ENCODE measurements at places on chromosomes 5 and 9.

DNA sequence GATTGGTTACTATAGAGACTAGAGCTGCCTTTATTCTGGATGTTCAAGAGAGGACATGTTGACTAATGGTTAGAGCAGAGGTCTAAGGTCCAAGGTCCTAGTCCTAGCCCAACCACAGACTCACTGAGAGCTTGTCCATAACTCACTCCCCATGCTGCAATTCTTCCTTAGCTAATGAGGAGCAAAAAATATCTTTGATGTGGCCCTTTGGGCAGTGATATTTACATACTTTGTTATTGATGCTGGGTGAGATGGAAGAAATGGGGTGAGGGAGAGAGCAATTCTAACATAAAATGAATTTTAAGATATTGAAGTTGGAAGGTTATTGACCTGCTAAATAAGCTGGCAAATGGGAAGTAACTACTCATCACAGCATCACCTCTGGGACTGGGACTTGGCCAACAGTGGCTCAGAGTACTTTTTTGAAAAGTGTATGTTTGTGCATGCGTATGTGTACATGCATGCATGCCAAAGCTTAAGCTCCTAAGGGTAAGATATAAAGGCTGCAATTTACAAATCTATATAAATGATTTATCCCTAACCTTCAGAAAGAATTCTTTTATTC lies 58.0 kb upstream of the ANKRD55 start:
- no peak for DNase-seq

- DNase-seq, result no peak
Observed at GRCh38 chr5:172985596-172985995, 2.0 kb downstream of the ATP6V0E1 start.

DNA sequence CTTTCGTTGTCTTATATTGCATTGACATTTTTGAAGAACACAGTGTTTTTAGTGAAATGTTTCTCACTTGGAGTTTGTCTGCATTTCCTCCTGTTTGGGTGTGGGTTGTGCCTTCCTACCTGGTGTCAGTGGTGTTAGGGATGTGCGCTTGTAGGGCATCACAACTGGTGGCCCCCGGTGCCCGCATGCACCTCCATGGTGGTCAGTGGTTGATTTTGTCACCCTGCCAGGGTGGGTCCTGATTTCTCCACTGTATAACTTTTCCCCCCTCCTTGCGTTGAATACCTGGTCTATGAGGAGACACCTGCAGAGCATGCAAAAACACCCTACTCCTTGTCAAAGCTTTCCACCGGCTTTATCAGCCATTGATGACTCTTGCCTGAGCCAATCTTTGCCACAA lies 132.9 kb downstream of the BARX1 start:
- DNase-seq, result no peak

- no peak for DNase-seq
Observed at GRCh38 chr5:58114324-58114723, 345.6 kb downstream of the PLK2 start.

GRCh38 chr5:17831279-17831678 lies 197.0 kb downstream of the TAF11L14 start:
- no peak for DNase-seq

DNA sequence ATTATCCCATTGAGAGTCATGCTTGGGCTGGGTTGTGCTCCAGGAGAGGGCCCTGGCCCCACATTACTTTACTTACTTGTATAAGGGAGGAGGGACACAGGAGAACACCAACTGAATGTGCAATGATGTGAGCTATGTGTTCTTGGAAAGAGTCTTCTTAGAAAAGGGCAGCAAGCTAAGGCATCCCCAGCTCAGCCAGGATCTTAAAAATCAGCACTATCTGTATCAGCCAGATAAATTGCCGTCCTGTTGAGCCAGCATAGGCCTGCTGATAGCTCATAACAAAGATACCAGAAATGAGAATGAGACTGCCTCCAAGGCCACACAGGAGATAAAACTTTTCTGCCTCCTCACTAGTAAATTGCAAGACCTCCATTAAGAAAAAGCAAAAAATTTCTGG lies 357.5 kb downstream of the CAAP1 start:
- no peak for DNase-seq

- no peak for DNase-seq
Observed at GRCh38 chr5:94485067-94485466, 133.3 kb downstream of the KIAA0825 start.

- no peak for DNase-seq
Observed at GRCh38 chr5:155025895-155026294, 12.3 kb downstream of the KIF4B start.

- DNase-seq, result no peak
Observed at GRCh38 chr9:136854842-136855460, 2.8 kb downstream of the MAMDC4 start.

- no peak for DNase-seq
Observed at GRCh38 chr5:126198531-126198930, 224.7 kb upstream of the GRAMD2B start.

DNA sequence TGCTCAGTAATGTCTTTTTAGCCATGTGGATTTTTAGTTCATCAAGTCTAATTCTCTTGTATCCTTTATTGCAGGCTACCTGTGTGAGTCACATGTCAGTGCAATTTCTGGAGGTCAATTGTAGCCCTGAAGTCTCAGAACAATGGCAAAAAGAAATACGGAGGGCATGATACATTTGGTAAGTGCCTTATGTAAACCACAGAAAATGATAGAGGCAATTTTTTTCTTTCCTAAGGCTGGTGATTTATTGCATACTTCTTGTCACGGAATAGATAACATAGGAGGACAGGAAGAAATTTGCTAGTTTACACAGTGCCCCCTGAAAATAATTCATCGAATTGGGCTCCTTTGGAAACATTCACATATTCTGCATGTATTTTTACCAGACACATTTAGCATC lies 235.9 kb downstream of the DMRTA1 start:
- no peak for DNase-seq

- no peak for DNase-seq
Observed at GRCh38 chr9:35385042-35385441, 104.9 kb upstream of the RUSC2 start.

DNA sequence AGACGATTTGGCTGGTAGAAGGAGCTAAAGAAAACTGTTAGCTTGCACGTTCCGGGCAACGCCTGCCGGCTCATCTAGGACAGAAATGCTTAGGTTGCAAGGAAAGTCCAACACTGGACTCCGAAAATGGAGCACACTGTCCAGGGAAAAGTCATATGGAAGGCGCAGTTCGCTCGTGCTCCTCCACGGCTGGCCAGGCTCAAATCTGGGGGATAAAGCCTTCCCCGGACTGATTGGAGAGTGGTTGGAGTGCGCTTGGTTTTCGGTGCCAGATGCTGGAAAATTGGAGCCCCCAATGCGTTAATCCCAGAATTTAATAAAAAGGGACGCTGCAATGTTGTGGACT lies 955 bp downstream of the CDH6 start:
- DNase-seq, result no peak

- no peak for DNase-seq
Observed at GRCh38 chr9:12740845-12741244, 34.0 kb upstream of the LURAP1L start.

DNA sequence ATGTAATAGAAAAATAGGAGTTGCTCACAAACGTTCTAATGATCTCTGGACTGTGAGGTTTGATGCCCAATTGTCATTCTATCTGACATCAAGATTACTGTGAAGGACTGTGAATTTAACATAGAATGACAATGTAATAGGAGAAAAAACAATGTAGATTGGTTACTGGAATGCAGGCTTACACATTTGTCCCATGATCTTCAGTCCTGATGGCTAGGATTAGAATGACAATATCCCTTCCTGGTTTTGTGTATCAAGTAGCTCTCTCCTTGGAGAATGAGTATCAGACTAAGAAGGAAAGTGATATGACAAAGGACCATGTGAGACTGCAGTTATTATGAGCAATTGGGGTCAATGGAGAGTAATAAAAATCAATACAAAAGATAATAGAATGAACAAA lies 862.2 kb upstream of the C9orf72 start:
- no peak for DNase-seq

DNA sequence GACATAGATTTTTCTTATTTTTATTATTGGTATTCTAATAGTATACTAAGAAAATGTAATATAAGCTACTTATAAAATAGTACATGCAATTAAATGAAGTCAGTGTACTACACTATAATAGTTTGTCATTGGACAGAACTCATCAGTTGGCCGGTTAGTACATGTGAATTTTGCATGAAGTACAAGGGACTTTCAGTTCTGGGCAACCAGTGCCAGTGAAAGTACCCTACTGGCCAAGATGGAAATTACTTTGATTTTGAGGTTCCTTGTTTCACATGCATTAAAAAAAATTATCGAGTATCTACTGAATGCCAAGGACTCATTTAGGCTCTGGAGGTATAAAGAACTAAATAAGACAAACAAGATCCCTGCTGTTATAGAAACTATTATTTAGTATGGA lies 213.4 kb upstream of the ELL2 start:
- DNase-seq, result no peak

GRCh38 chr9:2230362-2230761 lies 215.2 kb downstream of the SMARCA2 start:
- DNase-seq, result no peak

DNA sequence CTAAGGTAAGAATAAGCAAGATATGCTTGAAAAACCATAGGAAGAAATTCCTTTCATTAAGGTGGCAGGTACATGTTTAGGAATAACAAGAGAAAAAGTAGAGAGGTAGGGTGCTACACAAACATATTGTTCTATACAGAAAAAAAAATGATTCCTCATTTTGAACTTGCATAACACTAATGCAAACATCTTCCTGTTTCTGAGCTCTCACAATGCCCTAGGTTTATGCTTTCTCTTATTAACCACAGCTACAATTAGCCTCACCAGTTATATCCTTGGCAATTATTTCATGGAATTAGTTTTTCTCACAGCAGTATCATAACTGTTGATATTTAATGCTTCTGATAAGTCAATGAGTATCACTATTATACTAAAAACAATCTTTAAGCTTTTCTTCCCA lies 20.7 kb downstream of the CEMIP2 start:
- DNase-seq, result no peak

DNA sequence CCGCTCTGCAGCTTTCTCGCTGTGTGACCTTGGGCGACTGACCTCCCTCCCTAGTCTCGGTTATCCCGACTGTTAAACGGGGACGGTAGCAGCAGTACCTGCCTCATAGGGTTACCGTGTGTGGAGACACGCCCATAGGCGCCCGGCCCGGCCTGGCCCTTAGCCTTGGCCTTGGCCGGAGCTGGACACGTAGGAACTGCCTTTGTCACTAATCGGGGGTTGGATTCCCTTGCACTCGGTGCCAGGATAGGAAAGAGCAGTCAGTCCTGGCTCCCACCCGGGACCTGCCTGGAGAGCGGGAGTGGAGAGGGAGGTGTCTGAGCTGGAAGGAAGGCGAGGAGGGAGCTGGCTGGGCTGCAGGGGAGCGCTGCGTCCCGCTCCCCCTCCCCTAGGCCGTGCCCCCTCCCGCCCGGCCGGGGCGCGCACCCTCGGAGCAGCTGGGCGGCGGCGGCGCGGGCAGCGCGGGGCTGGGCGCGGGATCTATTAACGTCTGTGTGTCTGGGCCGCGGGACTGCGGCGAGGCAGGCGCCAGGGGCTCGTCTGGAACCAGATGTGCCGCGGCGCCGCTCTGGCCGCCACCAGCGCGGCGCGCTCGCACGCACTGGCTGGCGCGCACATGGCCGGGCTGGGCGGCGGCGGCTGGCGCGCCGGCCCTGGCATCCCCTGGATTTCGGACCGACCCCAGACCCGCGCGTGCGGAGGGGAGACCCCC lies 31.7 kb downstream of the PRRX2 start:
- DNase-seq, result no peak

- DNase-seq, result no peak
Observed at GRCh38 chr5:29061381-29061780, 2023.0 kb upstream of the CDH9 start.

GRCh38 chr9:36566813-36567221 lies 5.9 kb upstream of the MELK start:
- no peak for DNase-seq

GRCh38 chr5:178542455-178542854 lies 47.7 kb downstream of the COL23A1 start:
- no peak for DNase-seq
